ENCODE measurements at places on chromosomes 7 and 10.
A peak's percentile ranks its signal among the peaks of the same experiment; 100 is the strongest.

DNA sequence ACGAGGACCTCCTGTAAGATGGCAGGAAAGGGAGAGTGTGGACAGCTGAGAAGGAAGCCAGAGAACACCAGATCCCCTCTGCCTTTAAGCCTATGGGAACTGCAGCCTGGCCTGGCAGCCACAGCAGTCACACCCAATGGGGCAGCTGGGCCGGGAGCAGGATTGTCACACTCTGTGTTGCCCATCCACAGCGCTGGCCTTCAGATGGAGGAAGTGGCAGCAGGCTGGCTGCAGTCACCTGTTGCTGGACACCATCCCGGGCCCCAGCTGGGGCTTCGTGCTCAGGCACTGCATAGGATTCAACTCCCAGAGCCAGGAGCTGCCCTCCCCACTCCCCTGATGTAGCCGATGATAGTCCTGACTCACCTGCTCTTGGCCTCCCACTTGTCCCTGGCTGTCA is 114.4 kb downstream of the COL13A1 start:
- DNase-seq = no peak

DNA sequence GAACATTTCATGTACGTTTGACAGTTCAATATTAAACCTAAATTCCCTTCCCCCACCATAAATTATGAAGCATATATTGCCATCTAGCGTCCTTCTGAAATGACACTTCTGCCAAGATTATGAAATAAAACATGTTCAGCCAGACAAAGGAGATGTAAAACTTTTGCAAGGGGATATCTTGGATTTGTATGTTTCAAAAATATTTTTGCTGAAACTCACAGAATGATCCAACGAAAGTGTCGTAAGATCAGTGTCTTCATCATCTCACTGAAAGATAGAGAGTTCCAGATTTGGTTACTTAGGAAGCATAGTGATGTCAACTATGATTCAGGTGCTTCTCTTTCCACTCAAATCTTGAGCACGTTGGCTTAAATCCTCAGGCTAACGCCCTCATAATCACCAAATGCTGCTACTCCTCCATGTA is 904.3 kb downstream of the XPNPEP1 start:
- no peak for DNase-seq

DNA sequence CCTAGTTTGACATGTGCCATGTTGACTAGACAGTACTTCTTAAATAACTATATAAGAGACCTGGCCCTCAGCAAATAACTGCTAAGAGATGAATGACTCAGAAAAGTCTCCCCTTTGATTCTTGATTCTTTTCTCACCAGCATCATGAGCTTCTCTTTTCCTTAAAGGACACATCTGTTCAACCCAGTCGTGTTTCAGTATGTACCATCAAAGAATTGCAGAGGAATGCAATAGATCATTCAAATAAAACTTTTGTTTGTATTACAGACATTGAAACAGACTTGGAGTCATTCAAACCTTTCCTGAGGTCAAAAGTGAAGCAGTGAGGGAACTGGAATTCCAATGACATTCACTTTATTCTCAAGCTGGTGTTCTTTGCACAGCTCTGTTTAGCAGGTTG is 598.3 kb upstream of the GHITM start:
- no peak for DNase-seq

DNA sequence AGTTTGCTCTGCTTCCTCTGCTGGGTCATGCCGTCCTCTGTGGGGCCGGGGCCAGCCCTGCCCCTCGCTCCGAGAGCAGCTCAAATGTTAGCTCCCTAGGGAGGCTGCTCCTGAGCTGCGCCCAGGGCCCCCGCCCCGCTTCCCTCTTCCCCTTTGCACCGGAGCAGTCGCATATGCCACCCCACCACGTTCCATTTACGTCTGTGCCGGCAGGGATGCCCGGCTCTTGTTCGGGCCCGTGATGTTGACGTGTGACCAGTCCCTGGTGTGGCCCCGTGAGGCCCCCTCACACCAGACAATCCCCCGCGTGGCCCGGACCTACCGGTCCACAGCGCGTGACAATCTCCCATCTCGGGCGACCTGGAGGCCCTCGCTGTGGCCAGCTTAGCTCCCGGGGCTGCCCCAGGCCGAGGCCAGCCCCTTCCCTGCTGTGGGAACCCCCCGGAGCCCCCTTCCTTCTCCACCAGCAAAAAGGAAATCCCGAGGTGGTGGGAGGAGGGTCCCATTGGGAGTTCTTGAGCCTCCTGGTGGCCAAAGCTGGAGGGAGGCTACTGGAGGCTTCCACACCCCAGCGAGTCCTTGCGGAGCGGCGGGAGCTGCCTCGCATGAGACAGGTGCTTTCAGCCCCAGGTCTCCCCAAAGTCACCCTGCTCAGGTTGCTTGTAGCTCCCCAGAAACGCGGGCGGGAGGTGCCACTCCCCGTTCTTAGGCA is 15.2 kb downstream of the FAM20C start:
- no peak for DNase-seq

DNA sequence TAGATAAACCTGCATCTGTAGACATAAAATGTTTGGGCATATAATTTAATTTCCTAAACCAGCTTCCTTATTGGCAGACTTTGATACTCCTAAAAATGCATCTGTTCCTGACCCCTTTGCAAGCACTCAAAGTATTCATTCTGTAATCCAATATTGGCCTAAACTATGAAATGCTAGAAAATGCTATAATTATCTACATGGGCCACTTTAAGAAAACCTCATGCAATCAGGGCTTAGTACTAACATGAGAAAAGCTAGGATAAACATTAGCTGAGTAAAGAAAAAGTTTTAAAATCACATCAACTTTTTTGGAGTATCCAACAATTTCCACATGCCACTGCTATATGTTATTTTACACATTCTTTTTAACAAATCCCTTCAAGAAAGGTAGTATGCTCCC is 57.2 kb downstream of the PARD3 start:
- DNase-seq = no peak

GRCh38 chr7:105655067-105655466 is 73.8 kb upstream of the EFCAB10 start:
- no peak for DNase-seq

GRCh38 chr7:137519181-137519691 is 175.7 kb upstream of the PTN start:
- DNase-seq = no peak

- DNase-seq = no peak
These were observed 52.9 kb downstream of the ZNF467 start for GRCh38 chr7:149720372-149721083.

GRCh38 chr7:2336626-2337299 is 17.9 kb upstream of the EIF3B start:
- no peak for DNase-seq

GRCh38 chr7:157587051-157587804 is 250.4 kb downstream of the DNAJB6 start:
- DNase-seq = no peak

DNA sequence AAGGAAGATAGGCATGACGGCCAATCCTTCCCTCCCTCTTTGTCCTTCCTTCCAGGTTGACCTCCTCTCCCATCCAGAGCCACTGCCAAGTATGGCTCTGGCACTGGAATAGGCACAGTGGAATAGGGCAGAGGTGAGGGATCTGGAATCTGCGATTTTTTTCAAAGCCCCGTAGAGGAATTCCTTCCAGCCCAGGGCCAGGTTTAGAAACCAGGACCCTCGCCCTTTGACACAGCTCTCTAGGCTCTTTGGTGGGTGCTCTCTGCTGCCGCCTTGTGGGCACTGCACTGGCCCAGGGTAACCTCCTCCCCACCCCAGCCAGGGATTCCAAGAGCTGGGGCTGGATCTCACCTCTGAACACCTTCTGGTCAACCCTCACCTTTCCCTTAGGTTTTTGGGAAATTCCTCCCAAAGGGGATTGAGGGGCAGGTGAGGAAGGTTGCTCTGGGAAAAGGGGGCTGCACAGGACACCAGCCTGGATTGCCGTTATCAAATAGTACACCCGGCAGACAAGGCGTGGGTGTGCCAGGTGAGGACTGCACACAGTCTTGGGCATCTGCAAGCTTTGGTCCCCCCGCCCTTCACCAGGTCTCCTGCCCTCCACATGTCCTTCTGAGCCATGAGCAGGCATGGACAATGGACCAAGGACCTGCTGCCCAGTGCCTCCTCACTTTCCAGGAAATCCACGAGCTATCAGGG is 22.8 kb downstream of the C10orf105 start:
- DNase-seq = peak; percentile 30

DNA sequence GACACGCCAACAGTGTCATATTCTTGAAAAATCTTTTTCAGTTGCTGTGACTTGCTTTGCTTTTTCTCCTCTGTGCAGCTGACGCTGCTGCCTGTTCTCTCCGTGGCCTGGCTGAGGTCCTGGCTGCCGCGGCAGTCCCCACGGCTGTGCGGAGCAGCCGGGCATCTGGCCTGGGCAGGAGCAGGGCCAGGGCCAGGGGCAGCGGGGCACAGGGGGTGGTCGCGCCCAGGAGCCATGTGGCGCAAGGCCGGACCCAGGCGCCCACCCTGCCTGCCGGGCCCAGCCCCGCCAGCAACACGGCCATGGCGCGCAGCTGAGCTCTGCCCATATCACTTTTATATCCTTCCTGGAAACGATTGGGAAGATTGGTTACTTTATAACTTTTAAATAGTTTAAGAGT is 109.4 kb upstream of the ACBD5 start:
- no peak for DNase-seq

DNA sequence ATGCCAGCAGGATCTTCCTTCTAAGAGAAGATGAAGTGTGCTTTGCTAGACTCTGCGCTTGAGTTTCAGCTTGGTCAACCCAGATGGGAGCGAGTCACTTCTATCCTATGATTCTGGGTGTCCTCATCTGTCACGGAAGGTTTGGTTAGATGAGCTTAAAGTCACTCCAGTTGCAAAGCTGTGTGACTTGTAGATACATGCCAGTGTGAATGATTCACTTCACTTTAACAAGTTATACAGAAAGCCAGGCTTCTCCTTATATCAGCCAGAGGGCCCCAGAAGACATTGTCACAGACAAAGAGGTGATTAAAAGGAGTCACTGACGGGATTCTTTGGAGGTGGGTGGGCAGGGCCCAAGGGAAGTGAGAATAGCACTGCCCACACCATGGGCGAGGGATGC is 122.6 kb upstream of the PFKP start:
- no peak for DNase-seq

DNA sequence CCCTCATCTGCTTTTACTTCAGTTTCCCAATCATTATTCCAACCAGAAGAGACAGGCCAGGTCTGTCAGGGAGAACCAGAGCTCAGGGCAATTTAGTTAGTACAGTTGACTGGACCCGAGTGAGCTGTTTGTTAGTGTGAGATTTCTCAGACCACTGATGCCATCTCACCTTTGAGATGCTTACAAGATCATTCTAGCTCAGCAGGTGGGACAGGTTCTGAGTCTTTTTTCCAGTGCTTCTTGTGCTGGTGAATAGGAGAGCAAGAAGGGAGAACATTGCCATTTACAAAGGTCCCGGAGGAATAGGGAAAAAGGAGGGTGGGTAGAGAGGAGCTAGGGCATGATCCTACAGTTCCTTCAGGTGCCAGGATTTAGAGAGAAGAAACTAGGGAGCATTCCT is 112.4 kb upstream of the IFRD1 start:
- no peak for DNase-seq

DNA sequence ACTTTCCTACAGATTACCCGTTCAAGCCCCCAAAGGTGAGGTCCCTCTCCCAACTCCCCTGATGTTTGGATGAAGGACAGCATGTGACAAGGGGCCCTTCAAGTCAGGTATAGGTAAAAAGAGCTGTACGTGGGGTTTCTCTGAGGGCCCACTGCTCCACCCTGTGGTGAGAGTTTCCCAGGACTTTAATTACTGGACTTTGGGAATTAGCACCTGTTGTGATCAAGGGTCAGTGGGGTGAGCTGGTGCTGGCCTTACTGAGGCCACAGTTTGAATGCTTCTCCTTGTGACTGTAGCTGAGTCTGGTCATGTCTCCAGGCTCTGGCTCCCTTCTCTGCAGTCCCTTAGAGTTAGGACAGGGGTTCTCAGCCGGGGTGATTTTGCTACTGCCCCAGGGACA is 16.8 kb downstream of the UBE2D4 start:
- no peak for DNase-seq

- DNase-seq = no peak
These were observed 358.8 kb downstream of the BBS9 start for GRCh38 chr7:33487998-33488682.

DNA sequence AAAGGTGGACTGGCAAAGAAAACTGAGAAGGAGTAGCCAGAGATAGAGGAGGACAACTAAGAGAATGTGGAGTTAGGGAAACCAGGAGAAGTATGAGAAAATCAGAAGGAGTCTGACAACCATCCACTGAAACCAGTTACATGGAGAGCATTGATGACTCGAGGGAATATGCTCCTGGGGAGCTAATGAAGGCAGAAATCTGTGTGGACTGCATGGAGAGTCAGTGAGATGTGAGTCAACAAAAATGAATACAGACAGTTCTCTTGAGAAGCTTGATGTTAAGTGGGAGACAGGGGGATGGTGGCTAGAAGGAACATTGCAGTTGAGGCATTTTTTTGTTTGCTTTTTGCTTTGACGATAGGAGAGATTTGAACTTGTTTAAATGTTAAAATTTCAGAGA is 34.3 kb upstream of the ZNF32 start:
- no peak for DNase-seq

DNA sequence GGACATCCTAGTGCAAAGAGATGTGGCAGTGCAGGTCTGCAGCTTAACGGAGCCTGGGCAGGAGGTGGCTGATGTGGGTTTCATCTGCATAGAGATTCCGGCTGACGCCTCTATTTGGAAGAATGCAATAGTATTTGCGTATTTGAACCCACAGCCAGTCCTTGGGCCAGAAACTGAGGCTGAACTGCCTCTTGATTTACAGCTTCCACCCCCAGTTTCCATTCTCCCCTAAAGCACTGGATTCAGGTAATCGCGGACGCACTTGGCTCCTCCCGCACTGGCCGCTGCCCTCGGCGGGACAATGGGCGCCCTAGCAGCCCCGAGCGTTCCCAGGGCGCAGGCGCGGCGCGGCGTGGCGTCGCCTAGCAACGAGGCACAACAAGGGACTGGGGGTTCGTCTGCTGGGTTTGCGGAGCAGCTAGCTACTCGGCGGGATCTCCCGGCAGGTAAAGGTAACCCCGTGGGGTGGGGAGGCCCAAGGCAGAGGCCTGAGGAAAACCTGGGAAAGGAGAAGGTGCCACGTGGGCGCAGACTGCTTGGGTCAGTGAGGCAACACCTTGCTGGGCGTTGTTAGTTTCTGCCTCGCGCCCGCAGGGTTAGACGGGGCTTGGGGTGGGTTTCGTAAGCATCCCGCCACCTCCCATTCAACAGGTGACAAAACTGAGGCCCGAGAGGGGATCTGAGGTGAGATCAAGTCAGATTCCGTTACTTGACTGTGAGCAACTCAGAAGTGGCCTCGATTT is at the start of gene ARMC3:
Gene ARMC3 (plus strand): TSS at position 393 of the 743 bp plus-strand sequence. CDS start 3,944 bp downstream, outside the sequence.
- peak; percentile 28 for DNase-seq

GRCh38 chr10:7610026-7610425 is 56.7 kb downstream of the ITIH5 start:
- DNase-seq = no peak

DNA sequence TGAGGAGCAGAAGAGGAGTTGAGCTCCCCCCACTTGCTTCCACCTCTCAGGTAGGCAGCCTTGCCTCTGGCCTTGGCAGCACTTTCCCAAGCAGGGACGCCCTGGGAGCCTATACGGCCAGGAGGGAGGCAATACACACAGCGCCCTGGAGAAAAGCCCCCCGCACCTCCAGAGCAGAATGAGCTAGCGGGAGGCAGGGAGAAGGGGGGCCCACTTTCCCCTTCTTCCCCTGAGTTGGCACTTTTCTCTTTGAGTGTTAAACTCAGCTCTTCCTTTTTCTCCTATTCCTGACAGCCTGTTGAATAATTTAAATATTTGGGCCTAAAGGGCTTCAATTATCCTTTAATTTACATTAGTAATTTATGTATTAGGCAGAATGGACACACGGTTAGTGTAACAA is 35.8 kb downstream of the UNC5B start:
- no peak for DNase-seq
